GM23248 (cell line): ENCODE measurements at places on chromosomes 1 and 21.

- DNase-seq, result no peak
- no peaks in the 10 kb centered on the region for H3K4me1 ChIP-seq
- H3K27ac ChIP-seq, result no peak overlapping the region
- no peak overlapping the region for H3K4me3 ChIP-seq
- peaks cover 36% of the 10 kb centered on the region for H3K36me3 ChIP-seq
Observed at GRCh38 chr1:26449868-26450267, 17.7 kb downstream of the DHDDS start.

DNA sequence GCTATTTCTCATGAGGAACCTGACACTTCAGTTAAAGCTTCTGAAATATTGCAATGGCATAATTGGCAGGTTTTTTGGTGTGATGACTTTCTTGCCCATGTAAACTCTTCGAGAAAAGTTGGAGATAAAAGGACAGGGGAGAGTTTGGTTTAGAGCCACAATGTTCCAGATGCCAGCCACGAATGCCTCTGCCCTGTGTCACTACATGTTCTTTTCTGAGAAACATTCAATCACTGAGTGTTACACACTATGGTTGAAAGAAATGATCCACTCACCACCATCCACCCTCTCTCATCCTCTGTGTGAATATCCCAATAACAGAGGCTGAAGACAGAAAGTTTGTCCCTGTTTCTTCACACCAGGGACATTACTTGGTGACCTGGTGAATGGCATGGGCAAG is 66.4 kb downstream of the TNFSF4 start:
- H3K36me3 ChIP-seq, result no peaks in the 10 kb centered on the region
- H3K27ac ChIP-seq, result no peak overlapping the region
- H3K4me1 ChIP-seq, result no peaks in the 10 kb centered on the region

GRCh38 chr1:199096591-199096990 is 457.8 kb downstream of the PTPRC start:
- DNase-seq, result no peak
- no peaks in the 10 kb centered on the region for H3K4me1 ChIP-seq
- H3K27me3 ChIP-seq, result peaks cover 10% of the 10 kb centered on the region
- H3K36me3 ChIP-seq, result no peaks in the 10 kb centered on the region

GRCh38 chr1:240021709-240022108 is 70.0 kb upstream of the FMN2 start:
- H3K4me3 ChIP-seq, result no peak overlapping the region
- DNase-seq, result peak; percentile 12
- no peaks in the 10 kb centered on the region for H3K27me3 ChIP-seq
- H3K4me1 ChIP-seq, result no peaks in the 10 kb centered on the region
- no peak overlapping the region for H3K27ac ChIP-seq

DNA sequence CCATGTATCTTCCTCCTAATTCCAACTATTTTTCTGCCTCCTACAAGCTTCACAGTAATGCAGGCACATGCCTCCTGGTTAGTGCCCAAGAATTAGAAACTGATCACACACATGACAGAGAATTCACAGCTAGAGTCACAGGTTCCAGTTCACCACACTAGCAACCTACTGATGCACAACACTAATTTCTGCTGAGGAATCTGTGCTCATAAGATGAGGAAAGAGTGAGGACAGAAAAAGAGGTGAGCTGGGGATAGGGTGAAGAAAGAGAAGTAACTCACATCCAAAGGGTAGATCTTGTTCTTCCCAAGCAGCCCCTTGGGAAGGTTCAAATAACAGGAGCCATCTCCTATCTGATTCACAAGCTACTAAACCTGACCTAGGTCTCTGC is 61.3 kb downstream of the PUM1 start:
- H3K27me3 ChIP-seq, result no peaks in the 10 kb centered on the region
- peaks cover 29% of the 10 kb centered on the region for H3K36me3 ChIP-seq
- no peak for DNase-seq
- no peak overlapping the region for H3K27ac ChIP-seq
- H3K4me3 ChIP-seq, result no peak overlapping the region
- H3K4me1 ChIP-seq, result peaks cover 34% of the 10 kb centered on the region

GRCh38 chr1:27861436-27861835 is 10.9 kb upstream of the THEMIS2 start:
- peaks cover 20% of the 10 kb centered on the region for H3K4me1 ChIP-seq
- H3K4me3 ChIP-seq, result no peak overlapping the region
- H3K27me3 ChIP-seq, result no peaks in the 10 kb centered on the region

GRCh38 chr1:154861607-154862094 is 8.4 kb downstream of the KCNN3 start:
- no peak overlapping the region for H3K4me3 ChIP-seq
- H3K27ac ChIP-seq, result no peak overlapping the region
- H3K36me3 ChIP-seq, result no peaks in the 10 kb centered on the region
- no peak for DNase-seq

- no peak for DNase-seq
- H3K36me3 ChIP-seq, result no peaks in the 10 kb centered on the region
- no peak overlapping the region for H3K27ac ChIP-seq
Observed at GRCh38 chr1:94240822-94241221, 3.4 kb upstream of the ARHGAP29 start.

DNA sequence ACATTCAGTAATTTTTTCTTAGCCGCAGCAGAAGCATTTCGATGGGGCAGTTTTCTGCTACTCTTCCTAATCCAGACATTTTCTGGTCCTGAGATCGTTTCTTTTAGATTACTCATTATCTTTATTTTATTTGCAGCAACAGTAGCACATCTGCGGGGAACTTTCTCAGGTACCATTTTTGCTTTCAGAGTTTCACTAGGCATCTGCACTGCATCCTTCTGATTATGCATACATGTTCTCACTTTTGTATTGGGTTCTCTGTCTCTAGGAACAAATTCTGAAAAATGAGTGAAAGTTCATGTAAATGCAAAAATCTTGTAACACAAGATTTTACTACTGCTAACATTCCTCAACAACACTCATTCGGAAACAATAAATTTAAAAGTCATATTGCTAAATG is 3.9 kb upstream of the PSMG1 start:
- H3K36me3 ChIP-seq, result peaks cover 6% of the 10 kb centered on the region; the same call in 1 of the 2 replicates
- no peak overlapping the region for H3K27ac ChIP-seq
- H3K27me3 ChIP-seq, result no peaks in the 10 kb centered on the region

GRCh38 chr1:65174585-65174984 is 26.6 kb downstream of the AK4 start:
- DNase-seq, result peak; percentile 96
- peak overlapping the region; percentile 32; the same call in 1 of the 2 replicates for H3K27ac ChIP-seq
- H3K36me3 ChIP-seq, result no peaks in the 10 kb centered on the region
- peaks cover 37% of the 10 kb centered on the region for H3K4me1 ChIP-seq

- 0 out of 2 replicates have a peak, but pooled peaks cover 5% of the 10 kb centered on the region for H3K27me3 ChIP-seq
- DNase-seq, result no peak
- peaks cover 3% of the 10 kb centered on the region for H3K4me1 ChIP-seq
Observed at GRCh38 chr1:11725616-11726015, 10.3 kb upstream of the AGTRAP start.

DNA sequence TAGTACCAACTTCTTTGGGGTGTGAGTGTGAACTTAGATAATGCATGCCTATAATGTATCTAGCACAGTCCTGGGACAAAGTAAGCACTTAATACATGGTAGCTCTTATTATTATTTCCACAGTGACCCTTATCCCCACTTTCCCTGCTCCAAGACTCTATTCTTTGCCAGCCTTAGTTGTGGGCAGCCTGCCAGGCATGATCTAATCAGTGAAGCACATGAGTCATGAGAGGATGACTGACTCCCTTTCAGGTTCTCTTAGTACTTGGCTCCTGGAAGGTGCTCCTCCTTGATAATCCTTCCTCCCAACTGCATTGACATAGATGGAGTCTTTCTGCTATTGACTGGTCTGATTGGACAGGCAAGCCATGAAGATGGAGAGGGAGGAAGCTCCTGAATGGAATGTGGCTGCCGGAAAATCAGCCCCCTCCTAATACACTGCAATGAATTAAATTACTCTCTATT is 17.4 kb upstream of the GNG12 start:
- H3K27ac ChIP-seq, result no peak overlapping the region
- no peak overlapping the region for H3K4me3 ChIP-seq
- DNase-seq, result peak; percentile 92
- H3K4me1 ChIP-seq, result peaks cover 10% of the 10 kb centered on the region
- no peaks in the 10 kb centered on the region for H3K27me3 ChIP-seq

DNA sequence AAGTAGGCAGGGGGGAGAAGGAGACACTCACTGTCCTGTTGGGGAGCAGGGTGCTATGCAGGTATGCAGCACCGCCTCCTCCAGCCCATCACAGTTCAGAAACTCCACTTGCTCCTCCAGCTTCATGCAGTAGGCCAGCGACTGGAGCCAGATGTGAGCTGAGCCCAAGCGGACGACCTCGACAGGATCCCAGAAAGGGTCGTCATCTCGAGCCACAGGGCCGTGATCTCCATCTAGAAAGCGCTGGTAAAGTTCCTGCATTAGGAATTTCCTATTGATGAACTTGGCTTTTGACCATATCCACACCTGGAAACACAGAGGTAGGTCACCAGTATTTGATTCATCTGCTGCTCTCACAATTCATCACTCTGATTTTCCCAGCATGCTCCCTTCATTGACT is 56.1 kb downstream of the SCCPDH start:
- DNase-seq, result no peak
- peaks cover 17% of the 10 kb centered on the region for H3K4me1 ChIP-seq
- no peak overlapping the region for H3K27ac ChIP-seq

GRCh38 chr1:3135744-3136455 is 66.9 kb downstream of the PRDM16 start:
- DNase-seq, result no peak
- no peaks in the 10 kb centered on the region for H3K4me1 ChIP-seq
- H3K27ac ChIP-seq, result no peak overlapping the region
- no peak overlapping the region for H3K4me3 ChIP-seq
- H3K27me3 ChIP-seq, result peaks cover 47% of the 10 kb centered on the region

- no peaks in the 10 kb centered on the region for H3K27me3 ChIP-seq
- H3K36me3 ChIP-seq, result no peaks in the 10 kb centered on the region
- no peaks in the 10 kb centered on the region for H3K4me1 ChIP-seq
- DNase-seq, result peak; percentile 32
- H3K27ac ChIP-seq, result no peak overlapping the region
Observed at GRCh38 chr1:7557301-7557891, 213.7 kb upstream of the VAMP3 start.

- H3K4me3 ChIP-seq, result peak overlapping the region; percentile 98
- H3K4me1 ChIP-seq, result peaks cover 15% of the 10 kb centered on the region
- H3K36me3 ChIP-seq, result no peaks in the 10 kb centered on the region
- H3K27ac ChIP-seq, result peak overlapping the region; percentile 37
Observed at GRCh38 chr21:46184625-46185555, 631 bp upstream of the SPATC1L start.

- no peaks in the 10 kb centered on the region for H3K36me3 ChIP-seq
- H3K27me3 ChIP-seq, result no peaks in the 10 kb centered on the region
- H3K4me3 ChIP-seq, result no peak overlapping the region
- no peak overlapping the region for H3K27ac ChIP-seq
- DNase-seq, result no peak
Observed at GRCh38 chr1:18166341-18166740, 58.7 kb downstream of the IGSF21 start.

DNA sequence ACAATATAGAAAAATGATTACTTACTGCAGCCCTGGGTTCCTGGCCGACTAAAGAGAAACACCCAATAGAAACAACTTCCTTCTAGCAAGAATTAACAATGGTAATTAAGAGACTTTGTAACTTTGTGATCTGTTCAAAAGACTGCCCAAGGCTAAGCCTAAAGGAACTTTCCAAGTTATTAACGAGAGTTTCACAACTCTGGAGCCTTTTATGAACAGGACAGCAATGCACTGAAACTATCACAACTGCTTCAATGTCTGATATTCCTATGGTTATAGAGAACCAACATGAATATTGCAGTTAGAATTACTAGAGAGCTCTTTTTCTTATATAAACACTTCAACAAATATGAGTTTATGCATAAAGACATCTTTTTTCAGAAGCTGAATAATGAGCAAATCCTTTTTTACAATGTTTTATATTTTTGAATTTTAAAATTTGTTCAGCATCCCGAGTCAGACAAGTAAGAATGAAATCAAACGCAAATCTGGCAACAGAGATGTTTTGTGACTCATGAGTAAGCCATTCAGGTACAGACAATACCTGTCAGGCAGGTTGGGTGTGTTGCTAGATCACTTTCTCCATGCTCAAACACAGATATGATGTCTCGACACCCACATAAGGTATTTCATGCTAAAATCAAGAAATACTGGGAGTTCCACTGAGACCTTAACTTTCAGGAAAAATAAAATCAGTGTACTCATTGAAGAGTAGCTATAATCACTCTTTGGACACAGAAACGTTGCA is 22.2 kb upstream of the KCNJ15 start:
- no peak for DNase-seq
- H3K27me3 ChIP-seq, result no peaks in the 10 kb centered on the region
- H3K4me3 ChIP-seq, result no peak overlapping the region
- no peak overlapping the region for H3K27ac ChIP-seq
